GDM1 (cell line): ENCODE measurements at places on chromosomes 5 and 9.

DNA sequence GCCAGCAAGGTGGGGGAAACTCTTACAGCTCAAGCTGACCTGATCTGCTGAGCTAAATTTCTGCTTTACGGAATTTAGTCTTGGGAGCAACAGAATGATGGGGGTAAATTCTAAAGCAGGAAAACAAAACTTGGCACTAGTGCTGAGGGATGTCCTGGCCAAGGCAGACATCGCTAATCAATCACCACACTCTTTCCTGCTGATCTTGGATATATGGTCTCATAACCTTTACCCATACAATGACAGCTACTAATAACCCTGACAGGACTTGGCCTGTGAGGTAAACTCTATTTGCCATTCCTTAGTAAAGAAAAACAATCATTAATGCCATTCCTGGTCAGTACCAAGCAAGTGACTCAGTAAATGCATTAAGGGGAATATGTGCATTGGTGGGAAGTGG is 51.5 kb downstream of the PPARGC1B start:
- DNase-seq, result no peak

GRCh38 chr9:83629433-83630104 is 6.6 kb downstream of the IDNK start:
- DNase-seq, result no peak

- no peak for DNase-seq
Measured at GRCh38 chr5:76983468-76983867, 30.6 kb downstream of the CRHBP start.

DNA sequence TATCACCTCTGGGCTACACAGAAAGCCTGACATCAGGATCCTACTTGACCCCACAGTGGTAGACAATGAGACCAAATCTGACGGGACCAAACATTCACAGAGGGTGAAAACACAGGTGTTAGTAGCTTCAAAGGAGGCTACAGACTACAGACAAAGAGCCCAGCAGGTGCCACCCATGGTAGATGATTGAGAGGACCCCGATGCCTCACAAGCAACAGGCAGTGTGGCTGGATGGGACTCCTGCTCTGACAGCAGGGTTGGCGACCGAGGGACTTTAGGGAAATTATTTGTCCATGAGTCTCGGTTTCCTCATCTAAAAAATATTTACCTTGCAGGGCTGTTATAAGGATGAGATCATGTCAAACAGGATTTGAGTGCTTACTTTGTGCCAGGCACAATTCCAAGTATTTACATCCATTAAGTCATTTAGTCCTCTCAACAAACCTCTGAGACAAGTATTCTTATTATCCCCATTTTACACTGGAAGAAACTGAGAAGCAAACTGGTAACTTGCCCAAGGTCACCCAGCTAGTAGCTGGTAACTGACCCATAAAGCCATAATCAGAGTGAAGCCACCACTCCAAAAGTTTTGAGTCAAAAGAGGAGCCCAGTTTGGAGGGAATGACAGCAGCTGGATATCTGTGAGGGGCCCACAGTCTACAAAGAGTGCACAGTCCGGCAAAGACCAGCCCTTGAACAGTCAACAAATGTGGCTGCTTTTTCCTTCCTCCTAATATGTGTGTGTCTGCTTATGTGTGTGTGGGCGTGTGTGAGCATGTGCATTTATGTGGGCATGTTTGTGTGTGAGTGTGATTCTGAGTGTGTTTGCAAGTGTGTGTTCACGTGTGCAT is 502.0 kb downstream of the BNC2 start:
- DNase-seq, result no peak

DNA sequence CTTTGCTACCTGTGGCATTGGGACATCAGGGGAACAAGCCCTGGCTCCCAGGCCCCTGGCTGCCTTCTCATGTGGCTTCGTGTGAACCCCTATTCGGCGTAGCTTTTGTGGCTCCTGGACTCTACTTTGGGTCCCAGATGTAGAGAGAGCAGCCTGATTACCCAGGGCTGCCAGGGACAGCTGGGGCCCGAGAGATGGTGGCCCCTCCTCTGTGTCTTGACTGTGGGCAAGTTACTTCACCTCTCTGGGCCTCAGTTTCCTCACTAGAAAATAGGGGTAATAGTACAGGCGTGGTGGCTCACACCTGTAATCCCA is 2.0 kb downstream of the PKN3 start:
- DNase-seq, result no peak

DNA sequence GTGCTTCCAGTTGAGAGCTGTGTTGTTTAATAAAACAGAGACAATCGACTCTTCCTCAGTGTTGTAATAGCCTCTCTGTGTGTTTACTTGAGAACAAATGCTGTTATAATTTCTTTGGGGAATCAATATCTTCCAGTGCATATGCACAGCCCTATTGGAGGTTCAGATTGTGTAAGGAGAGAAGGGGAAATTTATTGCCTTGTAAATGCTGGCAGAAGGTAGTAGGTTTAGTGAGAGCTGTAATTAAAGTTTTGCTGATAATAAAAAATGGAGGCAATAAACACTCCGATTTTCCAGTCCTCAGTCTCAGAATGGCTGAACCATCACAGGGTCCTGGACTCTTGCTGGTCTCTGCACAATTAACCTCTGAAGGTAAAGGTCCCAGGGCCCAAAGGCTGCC is 128.3 kb downstream of the C5orf15 start:
- no peak for DNase-seq

DNA sequence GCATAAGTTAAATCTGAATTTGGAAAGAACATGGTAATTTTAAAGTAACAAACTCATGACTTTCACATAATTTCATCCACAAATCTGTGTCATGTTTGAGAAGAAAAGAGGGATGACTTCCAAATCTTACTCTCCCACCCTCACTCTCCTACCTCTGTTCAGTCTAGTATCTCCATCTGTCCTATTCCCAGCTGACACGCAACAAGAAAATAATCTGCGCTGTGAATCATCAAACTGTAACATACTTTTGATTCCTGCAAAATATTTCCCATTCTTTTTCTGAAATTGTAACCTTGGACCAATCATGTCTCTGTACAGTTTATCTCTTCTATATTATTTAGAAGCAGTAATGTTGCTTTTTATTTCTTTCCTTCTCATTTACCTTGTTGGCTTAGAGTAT is 91.4 kb downstream of the SLC12A2 start:
- no peak for DNase-seq
